ENCODE measurements at places on chromosomes 16 and 17.

DNA sequence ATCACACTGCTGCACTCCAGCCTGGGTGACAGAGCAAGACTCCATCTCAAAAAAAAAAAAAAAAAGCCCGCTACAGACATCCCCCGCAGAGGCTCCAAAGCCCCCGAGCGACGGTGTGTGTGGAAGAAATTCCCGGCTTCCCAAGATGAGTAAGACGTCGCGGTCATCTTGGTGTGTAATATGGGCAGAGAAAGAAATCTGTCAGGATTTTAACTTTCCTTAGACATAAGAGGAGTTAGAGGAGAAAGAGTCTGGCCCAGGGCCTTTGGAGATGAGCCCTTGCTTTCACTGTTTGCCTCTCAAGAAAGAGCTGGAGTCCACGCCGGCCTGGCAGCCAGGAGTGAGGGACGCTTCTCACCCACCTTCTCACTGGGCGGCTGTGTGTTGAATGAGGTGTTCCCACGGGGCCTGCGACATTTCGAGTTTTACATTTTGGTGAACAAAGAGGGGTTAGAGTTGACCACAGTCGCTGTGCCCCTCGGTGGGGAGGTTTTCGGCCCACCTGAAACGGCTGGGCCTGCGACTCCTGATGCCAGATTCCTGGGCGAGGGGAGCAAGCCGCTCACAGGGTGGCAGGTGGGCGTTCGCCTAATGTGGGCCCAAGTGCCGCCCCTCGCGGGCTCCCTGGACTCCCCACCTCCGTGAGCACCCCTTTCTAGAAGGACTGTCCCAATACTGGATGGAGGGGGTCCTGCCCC is 17.9 kb downstream of the C1QTNF1 start:
- no peak for DNase-seq

DNA sequence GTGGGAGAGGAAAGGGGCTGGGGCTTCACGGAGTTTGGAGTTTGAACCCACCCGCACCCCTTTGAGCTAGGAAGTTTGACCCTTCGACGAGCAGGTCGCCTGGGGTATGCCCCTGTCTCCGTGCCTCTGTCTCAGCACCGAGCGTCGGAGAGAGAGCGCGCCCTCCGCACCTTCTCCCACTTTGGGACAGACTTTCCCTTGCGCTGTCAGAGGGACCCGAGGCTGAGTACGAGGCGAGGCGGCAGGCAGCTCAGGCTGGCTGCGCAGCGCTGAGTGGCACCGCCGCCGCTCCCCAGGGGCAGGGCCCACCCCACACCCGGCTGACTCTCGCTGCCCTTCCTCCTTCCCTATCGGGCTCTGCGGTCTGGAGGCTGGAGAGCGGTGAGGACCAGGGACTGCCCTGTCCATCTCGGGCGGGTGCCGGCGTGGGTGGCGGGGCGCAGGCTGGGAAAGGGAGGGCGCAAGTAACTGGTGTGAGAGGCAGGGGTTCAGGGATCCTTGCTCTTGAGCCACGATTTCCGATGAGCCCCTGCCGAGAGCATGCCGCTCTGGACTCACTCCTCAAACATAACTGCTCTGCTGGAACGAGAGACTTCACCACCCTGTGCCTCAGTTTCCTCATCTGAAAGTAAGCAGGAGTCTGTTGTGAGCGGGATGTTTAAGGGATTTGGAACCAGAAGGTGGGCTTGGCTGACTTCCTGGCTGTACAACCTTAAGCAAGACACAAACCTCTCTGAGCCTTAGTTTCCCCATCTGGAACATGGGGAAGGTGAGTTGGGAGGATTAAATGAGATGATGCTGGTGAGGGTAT is 981 bp downstream of the BEAN1 start:
- no peak for DNase-seq

DNA sequence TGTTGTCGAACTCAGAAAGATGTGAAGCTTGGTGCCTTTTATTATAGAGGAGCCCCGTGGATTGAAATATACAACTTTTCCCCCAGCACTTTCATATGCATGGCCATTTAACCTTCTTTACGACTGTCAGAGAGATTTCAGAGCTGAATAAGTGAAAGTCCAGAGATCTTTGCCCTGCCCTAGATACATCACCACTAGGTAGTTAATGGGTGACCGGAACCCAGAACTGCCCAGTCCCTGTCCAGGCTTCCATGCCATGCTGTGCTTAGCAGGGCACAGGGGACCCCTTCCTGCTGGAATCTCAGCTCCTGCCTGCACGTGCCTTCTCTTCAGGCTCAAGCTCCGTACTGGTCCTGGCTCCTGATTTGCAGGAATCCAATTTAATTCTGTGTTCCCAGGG is 32.2 kb downstream of the SRL start:
- no peak for DNase-seq

- DNase-seq = no peak
Measured at GRCh38 chr17:38339891-38340290, 3.9 kb downstream of the GPR179 start.

DNA sequence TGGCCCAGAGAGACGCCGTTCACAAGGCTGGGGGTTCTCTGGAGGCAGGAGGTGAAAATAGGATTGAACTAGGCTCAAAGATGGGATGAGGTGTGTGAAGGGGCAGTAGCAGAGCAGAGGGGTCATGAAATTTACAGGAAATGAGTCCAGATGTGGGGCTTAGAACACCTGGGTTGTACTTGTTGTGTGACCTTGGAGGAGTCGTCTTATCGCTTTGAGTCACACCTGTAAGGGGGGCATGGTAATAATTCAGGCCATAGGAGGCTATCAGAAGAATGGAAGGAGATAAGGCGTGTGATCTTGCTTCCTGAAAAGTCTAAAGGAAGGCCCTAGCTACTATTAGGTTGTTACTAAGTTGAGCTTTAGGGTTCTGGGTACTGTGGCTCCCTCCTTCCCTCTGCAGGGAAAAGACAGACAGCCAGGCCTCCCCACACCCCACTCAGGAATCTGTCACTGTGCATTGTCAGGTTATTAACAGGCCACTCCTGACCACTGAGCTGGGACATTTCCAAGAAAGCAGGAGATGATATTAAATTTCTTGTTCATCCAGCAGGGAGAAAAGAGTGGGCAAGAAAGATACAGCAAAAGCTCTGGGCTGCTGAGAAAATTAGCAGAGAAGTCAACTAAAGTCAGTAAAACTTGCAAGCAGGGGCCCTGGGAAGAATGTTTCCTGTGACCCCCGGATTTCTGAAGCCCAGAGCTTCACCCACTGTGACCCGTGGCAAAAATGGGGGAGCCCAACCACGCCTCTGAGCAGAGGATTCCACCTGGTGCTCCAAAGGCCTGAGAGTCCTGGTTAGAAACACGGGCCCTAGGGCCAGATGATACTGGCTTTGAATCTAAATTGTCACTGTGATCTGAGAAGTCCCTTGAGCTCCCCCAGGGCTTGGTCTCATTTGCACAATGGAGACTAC is 6.0 kb upstream of the CDC42EP4 start:
- no peak for DNase-seq

- DNase-seq = peak; percentile 33
Measured at GRCh38 chr17:12730931-12731521, 58.3 kb upstream of the ARHGAP44 start.

GRCh38 chr17:61587807-61588660 is 3.0 kb downstream of the NACA2 start:
- DNase-seq = no peak

DNA sequence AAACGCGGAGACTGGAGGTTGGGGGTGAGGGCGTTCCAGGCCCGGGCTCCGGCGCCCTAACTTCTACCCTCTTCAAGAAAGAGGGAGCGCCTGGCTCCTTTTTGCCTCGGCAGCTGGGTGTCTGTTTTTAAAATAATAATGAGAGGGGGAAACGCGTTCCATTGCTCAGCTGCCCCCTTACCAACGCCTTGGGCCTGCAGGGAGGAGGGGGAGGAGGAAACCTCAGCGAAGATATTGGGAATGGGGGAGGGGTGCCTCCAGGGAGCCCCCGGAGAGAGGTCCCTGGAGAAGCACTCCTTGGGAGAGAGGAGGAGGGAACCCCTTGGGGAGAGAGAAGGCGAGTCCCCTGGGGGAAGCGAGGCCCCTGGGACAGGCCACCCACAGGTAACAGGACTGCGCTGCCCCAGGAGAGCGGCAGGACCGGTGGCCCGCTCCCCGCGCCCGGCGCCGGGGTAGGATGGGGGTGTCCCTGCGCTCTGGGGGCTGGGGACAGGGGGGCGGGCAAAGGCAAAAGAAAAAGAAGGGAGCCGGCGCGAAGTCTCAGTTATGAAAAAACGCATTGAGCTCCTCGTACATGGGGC is 2.7 kb downstream of the NEUROD2 start:
- DNase-seq = no peak

DNA sequence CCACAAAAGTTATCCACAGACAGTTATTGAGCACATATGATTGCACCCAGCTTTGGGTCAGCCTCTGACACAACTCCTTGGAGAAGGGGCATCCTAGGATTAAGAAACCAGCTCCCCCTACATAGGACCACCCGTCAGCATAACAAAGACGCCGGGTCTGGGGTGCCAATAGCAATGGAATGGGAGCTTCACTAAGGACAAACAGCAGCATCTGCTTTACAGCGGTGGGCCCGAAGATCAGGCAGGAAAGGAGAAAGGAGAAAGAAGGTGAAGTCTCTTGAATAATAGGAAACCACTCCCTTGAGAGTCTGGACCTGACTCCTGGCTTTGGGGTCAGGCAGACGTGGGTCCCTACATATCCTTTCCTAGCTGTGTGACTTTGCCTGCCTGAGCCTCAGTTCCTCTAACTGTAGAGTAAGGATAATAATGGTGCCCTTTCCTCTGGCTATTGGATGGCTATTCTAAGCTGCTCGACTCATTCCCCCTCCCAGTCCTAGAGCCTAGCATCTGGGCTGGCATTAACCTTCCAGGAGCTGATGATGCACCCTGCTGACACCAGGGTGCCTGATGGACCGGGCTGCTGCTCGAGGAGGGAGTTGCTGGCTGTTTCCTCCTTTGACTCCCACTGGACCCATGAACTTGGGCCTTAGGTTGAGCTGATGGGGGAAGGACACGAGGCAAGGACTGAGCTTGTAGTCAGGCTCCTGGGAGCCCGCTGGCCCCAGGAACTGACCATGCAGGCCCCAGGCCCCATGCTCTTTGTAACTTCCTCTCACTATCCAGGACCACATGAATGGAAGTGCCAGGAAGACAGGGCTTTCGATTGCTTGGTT is 94.2 kb downstream of the C16orf78 start:
- no peak for DNase-seq

DNA sequence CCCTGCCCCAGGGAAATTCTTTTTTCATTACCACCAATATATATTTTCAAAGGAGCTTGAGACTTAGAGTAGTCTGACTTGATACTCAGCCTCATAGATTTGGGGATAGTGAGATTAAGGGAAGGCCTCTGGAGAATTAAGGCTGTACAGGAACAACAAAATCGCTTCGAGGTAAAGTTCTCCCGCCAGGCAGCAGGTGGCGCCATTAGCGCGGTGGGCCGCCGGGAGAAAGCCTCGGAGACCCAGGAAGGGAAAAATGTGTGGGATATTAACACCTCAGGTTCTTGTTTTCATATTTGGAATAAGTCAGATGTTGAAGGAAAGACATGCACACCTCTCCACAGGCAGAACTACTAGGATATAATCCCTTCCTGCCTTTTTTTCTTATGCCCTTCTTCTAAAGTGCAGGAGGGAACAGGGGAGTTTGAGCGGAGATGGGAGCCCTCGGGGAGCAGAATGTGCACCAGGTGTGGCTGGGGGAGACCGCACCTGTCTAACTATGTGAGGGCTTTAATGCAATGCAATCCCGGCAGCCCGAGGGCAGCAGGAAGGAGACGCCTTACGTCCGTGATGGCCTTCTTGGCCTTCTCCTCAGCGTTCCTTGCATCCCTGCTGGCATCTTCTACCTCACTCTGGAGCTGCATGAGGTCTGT is 25.9 kb downstream of the MYH3 start:
- no peak for DNase-seq

DNA sequence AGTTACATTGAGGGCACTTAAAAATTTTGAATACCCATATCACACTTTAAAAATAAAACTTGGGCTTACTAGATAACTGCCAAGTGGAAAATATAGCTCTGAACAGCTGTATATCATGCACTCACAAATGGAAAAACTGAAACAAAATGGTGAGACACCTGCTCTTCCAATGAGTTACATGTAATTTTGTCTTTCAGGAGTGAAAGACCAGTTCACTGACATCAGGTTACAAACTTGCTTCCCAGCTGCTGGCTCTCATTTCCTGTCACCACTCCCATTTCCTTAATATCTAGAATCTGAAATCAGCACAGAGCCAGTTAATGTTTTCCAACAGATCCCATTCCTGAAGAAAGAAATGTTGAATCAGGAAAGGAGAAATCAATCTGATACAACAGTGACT is 10.8 kb downstream of the CSNK2A2 start:
- DNase-seq = no peak

GRCh38 chr17:64170286-64170685 is 40.3 kb upstream of the ERN1 start:
- DNase-seq = no peak

DNA sequence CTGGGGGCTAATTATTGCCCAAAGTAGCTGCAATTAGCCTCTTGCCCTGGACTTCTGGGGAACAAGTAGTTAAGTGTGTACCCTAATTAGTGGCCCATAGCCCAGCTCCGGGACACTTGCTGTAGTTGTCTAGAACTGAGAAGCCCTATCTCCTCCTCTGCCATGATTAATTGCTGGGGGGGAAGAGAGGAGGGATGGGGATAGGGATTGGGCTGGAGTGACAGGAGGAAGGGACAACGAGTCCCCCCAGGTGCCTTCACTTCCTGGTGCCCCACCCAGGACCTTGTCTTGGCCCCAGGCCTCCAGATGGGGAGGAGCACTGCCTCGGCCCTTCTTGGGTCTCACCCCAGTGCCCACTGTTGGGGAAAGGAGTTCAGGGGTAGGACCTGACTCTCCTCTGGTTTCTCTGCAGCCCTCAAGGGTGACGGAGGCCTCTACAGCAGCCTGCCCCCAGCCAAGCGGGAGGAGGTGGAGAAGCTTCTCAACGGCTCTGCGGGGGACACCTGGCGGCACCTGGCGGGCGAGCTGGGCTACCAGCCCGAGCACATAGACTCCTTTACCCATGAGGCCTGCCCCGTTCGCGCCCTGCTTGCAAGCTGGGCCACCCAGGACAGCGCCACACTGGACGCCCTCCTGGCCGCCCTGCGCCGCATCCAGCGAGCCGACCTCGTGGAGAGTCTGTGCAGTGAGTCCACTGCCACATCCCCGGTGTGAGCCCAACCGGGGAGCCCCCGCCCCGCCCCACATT is 17.4 kb downstream of the NGFR start:
- DNase-seq = no peak

DNA sequence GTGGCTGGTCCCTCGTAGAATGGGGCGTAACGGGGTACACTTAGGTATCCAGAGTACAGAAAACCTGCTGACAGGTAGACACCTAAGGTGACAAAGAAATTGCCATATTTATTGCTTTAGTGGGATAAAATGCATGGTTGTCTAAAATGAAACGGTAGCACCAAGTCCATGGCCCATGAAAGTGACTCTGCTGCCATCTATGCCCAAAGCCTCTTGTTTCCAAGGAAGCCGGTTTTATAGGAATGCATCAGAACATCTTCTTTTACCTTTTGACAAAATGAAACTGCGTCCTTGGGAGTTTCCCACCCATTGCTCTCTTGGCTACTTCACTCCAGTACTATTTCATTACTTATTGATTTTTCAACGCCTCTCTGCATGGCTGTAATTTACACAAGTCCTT is 151.3 kb upstream of the ZFHX3 start:
- no peak for DNase-seq

DNA sequence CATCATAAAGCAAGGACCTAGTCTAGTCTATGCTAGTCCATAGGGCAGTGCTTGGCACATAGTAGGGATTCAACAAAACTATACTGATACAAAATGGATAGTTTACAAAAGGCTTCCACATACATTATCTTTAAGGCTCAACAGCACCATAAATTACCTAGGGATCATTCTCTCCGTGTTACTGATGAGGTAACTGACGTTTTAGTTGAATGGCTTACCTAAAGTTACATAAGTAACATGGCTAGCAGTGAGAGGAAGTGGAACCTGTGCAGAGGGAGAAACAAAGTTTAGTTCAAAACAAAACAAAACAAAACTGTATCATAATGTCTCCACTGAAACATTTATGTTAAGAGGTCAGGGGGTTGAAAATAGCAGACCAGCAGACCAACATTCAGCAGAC is 7.9 kb downstream of the RPTOR start:
- no peak for DNase-seq
